ENCODE measurements at places on chromosomes 7 and 10. TPM values are rescaled to one million over a fixed set of nuclear protein-coding genes. Genes with fewer than 3 reads are reported as not detected.

GRCh38 chr10:4074545-4075407 lies 289.8 kb upstream of the KLF6 start:
- DNase-seq = no peak

DNA sequence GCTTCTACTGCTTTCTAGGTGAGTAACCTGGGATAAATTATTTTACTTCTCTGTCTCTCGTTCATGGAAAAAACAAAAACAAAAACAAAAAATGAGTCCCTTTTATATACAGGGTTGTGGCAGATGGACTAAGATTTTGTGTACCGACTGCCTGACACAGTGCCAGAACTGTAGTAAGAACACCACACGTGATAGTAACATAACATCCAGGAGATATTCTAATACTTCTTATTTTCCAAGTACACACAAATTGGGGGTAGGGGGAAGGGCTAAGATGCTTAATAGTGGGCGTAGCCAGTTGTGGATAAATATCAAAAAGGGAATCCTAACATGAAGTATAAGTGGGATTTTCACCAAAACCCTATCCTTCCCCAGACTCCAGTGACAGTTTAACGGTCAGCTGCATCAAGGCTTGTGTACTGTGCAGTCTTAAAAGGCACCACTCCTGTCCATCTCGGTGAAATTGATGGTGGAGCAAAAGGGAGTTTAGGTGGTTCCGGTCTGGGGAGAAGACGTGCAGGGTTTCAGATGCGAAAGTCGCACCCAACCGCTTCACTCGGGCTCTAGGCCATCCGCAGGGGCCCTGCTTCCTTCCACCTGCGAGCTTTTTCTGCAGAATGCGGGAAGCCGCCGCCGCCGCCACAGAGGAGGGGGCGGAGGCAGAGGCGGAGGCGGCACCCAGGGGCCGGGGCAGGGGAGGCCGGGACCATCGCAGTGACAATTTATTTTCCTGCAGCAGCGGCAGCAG lies at the start of gene STAMBPL1:
Gene STAMBPL1, plus strand, starts transcription at position 712 of the 748 bp plus-strand sequence. CDS start 21,464 bp downstream, outside the sequence.
- DNase-seq = no peak

The SLIT1 gene
- total RNA-seq = 0.05 TPM

DNA sequence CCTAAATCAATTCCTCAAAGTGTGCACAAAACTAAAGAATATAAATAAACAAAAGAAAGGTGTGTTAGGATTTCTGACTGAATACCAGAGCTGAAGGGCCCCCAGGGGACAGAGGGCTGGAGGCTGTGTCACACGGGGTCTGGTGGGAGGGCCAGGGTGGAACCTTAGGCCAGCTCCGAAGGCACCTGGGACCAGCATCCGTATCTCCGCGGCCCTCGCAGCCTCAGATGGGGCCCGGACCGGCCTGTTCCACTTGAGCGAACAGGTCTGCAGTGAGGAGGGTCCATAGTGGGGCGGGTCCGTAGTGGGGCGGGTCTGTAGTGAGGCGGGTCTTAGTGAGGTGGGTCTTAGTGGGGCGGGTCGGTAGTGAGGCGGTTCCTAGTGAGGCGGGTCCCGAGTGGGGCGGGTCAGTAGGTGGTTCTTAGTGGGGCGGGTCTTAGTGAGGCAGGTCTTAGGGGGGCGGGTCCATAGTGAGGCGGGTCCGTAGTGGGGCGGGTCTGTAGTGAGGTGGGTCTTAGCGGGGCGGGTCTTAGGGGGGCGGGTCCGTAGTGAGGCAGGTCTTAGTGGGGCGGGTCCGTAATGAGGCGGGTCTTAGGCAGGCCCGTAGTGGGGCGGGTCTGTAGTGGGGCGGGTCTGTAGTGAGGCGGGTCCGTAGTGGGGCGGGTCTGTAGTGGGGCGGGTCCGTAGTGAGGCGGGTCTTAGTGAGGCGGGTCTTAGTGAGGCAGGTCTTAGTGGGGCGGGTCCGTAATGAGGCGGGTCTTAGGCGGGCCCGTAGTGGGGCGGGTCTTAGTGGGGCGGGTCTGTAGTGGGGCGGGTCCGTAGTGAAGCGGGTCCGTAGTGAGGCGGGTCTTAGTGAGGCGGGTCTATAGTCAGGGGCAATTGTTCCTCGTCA lies 15.1 kb downstream of the GPR146 start:
- DNase-seq = peak; percentile 64

DNA sequence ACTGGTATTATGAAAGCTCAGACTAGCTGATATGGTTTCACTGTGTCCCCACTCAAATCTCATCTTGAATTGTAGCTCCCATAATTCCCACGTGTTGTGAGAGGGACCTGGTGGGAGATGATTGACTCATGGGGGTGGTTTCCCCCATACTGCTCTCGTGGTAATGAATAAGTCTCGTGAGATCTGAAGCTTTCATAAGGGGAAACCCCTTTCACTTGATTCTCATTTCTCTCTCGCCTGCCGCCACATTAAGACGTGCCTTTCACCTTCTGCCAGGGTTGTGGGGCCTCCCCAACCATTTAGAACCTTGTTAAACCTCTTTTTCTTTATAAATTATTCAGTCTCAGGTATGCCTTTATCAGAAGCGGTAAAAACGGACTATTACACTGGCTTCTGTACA lies 40.3 kb downstream of the COL13A1 start:
- no peak for DNase-seq

DNA sequence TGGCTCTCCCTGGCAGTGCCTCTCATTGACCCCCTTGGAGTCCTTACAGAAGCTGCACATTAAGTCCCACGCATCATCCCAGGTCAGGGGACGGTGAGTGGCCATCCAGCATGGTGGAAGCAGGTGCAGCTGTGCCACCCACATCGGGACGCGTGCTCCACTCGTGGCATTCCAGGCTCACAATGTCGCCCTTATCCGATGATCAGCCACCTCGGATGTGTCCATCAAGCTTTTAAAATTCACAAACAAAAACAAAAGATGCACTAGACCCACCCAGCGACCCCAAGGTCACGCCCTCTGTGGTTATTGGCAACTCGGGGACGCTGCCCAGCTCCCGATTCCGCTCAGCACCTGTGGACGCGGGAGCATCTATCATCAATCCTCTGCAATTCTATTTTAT lies 530.9 kb downstream of the PTPRN2 start:
- no peak for DNase-seq

- DNase-seq = no peak
Measured at GRCh38 chr7:42907316-42907715, 4.6 kb downstream of the C7orf25 start.

GRCh38 chr7:39480901-39481300 lies 85.3 kb upstream of the YAE1 start:
- DNase-seq = no peak

DNA sequence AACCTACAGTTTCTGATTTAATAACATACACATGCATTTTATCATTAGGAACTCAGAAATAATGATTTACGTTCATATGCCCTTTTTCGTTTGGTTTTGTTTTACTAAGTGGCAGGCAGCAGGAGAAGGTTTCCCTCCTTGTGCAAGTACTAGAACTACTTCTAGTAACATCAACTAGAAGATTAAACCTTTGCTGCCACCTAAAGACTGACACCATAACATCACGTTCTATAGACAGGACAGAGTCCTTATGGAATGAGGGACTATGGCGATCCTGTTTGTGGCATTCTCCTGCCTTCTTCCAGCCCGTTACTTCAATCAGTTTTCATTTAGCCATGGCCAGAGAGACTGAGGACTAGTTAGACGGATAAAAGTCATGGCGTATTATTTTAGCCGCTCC lies 53.2 kb downstream of the GAD2 start:
- no peak for DNase-seq

DNA sequence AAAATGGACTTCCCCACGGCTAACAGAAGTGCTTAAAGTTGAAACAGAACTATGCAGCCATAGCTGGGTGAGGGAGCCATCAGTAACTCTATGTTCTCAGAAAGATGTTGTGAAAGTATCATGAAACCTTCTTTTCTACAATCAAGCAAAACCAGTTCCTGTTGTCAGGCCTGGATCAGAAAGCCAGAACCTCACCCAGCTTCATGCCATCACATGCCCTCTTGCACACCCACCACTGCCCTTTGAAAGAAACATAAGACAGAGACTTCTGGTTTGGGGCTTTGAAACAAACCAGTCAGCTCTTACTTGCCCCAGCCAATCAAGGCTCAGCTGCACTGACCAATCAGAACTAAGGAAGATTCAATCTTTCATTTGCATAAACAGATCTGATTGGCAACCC lies 230.8 kb upstream of the FERD3L start:
- no peak for DNase-seq

The PTTG1IP2 gene
- not detected for total RNA-seq

DNA sequence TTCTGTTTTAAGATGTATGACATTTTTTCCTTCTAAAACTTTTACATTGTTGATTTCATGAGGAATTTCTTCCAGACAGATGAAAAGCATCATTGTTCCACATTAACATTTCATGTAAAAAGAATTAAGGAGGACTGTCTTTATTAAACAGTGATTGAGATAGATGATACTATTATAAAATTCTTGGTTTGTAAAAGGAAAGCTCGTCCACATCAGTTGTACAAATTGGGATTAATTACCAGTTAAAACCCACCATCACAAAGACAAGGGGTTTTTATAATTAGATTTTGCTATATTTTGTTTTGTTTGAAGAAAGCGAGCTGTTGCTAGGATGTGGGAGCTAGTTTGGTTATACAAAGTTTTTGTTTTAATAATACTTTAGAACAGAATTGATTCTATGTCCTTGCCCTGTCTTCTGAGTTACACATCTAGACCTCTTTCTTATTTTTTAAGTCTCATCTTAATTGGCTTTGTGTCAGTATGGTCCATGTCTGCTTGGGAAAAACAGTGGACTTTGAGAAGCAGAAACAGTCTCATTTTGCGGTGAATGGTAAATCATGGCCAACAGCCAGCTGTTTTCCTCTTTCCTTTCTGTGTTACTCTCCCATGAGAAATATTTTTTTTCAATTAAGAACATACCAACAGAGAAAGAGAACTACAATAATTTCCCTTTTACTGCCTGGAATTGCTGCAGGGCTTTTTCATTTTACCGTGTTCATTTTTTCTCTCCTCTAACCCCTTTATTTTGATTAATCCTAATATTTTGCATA lies 3.2 kb downstream of the TES start:
- DNase-seq = peak; percentile 82
